Activated CD4-positive, alpha-beta memory T cell treated with anti-CD3 and anti-CD28 coated beads for 36 hours (primary cell): ENCODE measurements at places on chromosomes 3 and 15. TPM values are rescaled to one million over a fixed set of nuclear protein-coding genes. Genes with fewer than 3 reads are reported as not detected.

- peaks cover 3% of the 10 kb centered on the region for H3K36me3 ChIP-seq
- no peak overlapping the region for H3K4me3 ChIP-seq
- H3K27ac ChIP-seq, result no peak overlapping the region
- H3K27me3 ChIP-seq, result peaks cover 7% of the 10 kb centered on the region
- DNase-seq, result no peak
These were observed 52.9 kb upstream of the SEC13 start for GRCh38 chr3:10373686-10374261.

DNA sequence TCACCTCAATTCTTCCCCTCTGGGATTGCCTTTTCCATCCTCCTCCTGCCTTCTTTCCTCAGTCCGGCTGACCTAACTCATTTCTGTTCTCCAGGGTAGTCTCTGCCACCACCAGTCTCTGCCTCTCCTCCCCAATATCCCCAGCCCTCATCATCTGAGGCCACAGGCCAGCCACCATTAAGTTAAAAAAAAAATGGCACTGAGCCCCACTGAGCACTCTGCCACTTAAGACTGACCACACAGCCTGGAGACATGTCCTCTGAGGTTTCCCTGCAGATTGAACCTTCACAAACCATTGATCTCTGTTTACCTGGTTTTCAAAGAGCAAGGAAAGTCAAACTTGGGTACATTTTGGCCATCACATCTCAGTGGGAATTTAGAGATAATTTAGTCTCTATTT, 13.6 kb downstream of the LRRC2 start:
- no peaks in the 10 kb centered on the region for H3K36me3 ChIP-seq
- H3K4me3 ChIP-seq, result no peak overlapping the region
- peaks cover 3% of the 10 kb centered on the region for H3K27me3 ChIP-seq
- H3K27ac ChIP-seq, result no peak overlapping the region
- DNase-seq, result no peak
- H3K4me1 ChIP-seq, result peaks cover 10% of the 10 kb centered on the region

DNA sequence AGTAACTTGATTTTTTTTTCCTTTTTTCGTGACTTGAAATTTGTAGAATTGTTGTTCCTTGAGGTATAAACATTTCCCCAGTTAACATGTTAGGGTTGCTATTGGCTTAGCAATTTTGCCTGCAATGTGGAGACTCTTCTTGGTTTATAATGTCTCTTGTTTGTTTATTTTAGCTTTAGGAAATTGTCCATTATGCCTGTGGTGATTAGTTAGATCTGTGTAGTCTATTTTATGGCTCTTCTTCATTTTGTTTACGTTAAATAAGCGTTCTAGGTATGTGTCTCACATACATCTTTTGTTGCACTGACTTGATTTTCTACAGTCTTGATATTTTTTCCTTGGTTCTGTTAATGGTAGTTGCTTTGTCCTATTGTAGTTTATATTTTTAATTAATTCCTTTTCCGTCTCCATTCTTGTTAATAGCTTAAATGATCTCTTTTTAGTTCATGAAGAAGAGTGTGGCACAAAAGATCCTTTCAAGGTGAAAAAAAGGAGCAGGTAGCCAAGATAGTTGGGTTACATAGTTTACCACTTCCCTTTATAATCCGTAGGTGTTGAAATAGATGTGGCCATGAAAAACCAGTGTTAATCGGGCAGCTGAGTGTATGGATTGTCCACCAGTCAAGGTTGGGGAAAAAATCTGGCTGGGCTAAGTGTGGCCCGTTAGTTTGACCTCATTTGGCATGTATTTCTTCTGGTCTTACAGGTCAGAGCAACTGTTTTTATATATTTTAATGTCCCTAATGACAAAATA, 12.1 kb downstream of the IQGAP1 start:
- peaks cover 9% of the 10 kb centered on the region for H3K36me3 ChIP-seq
- H3K27me3 ChIP-seq, result no peaks in the 10 kb centered on the region
- peak overlapping the region; percentile 57 for H3K4me3 ChIP-seq
- peaks cover 67% of the 10 kb centered on the region for H3K4me1 ChIP-seq

GRCh38 chr15:64071931-64072765, 21.5 kb downstream of the CIAO2A start:
- peaks cover 8% of the 10 kb centered on the region for H3K4me1 ChIP-seq
- no peak overlapping the region for H3K27ac ChIP-seq
- H3K36me3 ChIP-seq, result peaks cover 6% of the 10 kb centered on the region
- no peak for DNase-seq
- no peaks in the 10 kb centered on the region for H3K27me3 ChIP-seq

- no peak overlapping the region for H3K27ac ChIP-seq
- H3K4me3 ChIP-seq, result no peak overlapping the region
- no peaks in the 10 kb centered on the region for H3K36me3 ChIP-seq
- no peak for DNase-seq
These were observed 72.7 kb upstream of the SNRK start for GRCh38 chr3:43213631-43214030.

DNA sequence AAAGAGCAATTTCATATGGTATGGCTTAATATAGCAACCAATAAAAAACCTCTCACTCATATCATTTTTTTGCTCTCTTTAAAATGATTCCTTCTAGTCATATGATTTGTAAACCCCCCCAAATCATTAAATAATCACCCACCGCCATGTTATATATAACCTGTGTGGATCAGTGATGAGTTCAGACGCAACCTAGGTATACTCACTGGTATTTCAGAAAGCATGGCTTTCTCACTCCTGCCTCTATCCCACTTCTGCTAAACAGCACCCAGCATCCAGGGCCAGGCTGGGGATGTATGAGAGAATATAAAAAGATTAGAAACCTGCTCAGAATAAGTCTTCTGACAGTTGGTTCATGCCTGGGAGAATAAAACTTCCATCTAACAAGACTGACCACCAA, 172.3 kb upstream of the PRICKLE2 start:
- H3K27me3 ChIP-seq, result no peaks in the 10 kb centered on the region
- no peak overlapping the region for H3K27ac ChIP-seq
- no peak overlapping the region for H3K4me3 ChIP-seq
- no peaks in the 10 kb centered on the region for H3K36me3 ChIP-seq

DNA sequence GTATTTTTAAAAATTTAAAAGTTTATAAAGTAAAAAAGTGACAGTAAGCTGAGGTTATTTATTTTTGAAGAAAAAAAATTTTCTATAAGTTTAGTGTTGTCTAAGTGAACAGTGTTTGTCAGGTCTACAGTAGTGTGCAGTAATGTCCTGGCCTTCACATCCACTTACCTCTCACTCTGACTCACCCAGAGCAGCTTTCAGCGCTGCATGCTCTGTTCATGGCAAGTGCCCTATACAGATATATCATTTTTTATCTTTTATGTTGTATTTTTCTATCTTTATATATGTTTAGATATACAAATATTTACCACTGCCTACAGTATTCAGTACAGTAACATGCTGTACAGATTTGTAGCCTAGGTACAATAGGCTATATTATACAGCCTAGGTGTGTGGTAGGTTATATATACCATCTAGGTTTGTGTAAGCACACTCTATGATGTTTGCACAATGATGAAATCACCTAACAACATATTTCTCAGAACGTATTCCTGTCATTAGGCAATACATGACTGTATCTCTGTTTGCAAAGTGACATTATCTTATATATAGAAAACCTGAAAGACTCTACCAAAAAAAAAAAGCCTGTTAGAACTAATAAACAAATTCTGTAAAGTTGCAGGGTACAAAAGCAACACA, 75.9 kb upstream of the TMC3 start:
- H3K4me3 ChIP-seq, result no peak overlapping the region
- no peaks in the 10 kb centered on the region for H3K36me3 ChIP-seq
- H3K27me3 ChIP-seq, result peaks cover 7% of the 10 kb centered on the region
- H3K4me1 ChIP-seq, result no peaks in the 10 kb centered on the region
- H3K27ac ChIP-seq, result no peak overlapping the region

- H3K4me3 ChIP-seq, result peak overlapping the region; percentile 70
- no peaks in the 10 kb centered on the region for H3K27me3 ChIP-seq
- H3K4me1 ChIP-seq, result peaks cover 90% of the 10 kb centered on the region
- no peak for DNase-seq
These were observed 101.1 kb upstream of the ICE2 start for GRCh38 chr15:60580073-60580472.

DNA sequence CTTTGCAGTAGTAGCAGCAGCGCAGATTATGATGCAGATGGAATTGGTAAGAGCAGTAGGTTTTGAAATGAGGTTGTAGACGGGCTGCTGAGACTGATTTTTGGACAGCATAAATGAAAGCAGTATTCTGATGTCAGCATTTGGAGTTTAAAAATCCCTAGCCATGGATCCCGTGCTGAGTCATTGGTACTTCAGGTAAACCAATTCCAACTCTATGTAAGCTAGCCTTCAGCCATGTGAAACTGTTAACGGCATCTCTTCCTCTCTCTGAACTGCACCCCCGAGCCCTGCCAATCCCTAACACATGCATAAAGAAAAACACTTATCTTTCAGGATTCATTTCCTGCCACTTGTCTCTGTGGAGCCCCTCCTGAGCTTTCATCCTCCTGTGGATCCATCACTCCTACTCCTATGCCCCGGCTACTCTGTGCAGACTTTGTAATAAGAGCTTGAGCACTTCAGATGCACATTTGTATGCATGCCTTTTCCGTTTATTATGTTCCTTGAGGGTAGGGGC, 119.0 kb downstream of the AKAP13 start:
- H3K4me3 ChIP-seq, result peak overlapping the region; percentile 2
- H3K27ac ChIP-seq, result peak overlapping the region; percentile 35
- no peaks in the 10 kb centered on the region for H3K27me3 ChIP-seq
- DNase-seq, result no peak
- peaks cover 87% of the 10 kb centered on the region for H3K4me1 ChIP-seq

GRCh38 chr3:34279901-34280300, 481.5 kb downstream of the PDCD6IP start:
- H3K4me1 ChIP-seq, result no peaks in the 10 kb centered on the region
- H3K36me3 ChIP-seq, result no peaks in the 10 kb centered on the region
- no peak overlapping the region for H3K4me3 ChIP-seq
- H3K27me3 ChIP-seq, result no peaks in the 10 kb centered on the region
- no peak for DNase-seq

- no peak for DNase-seq
- no peak overlapping the region for H3K27ac ChIP-seq
- no peak overlapping the region for H3K4me3 ChIP-seq
These were observed 37.2 kb downstream of the ABHD5 start for GRCh38 chr3:43727930-43728329.

Gene CACNA2D3
- not detected for total RNA-seq

Gene HTR3E
- total RNA-seq, result not detected

Gene A4GNT
- not detected for total RNA-seq

Gene CHRNA3
- not detected for total RNA-seq

Gene CYP19A1
- not detected for total RNA-seq

Gene GOLGA6A
- not detected for total RNA-seq

Gene SCAMP5
- total RNA-seq, result 0.19 TPM
